ENCODE measurements at places on chromosomes 6 and 20.

- DNase-seq: no peak
These were observed 338.7 kb downstream of the TAF4 start for GRCh38 chr20:61726979-61727378.

DNA sequence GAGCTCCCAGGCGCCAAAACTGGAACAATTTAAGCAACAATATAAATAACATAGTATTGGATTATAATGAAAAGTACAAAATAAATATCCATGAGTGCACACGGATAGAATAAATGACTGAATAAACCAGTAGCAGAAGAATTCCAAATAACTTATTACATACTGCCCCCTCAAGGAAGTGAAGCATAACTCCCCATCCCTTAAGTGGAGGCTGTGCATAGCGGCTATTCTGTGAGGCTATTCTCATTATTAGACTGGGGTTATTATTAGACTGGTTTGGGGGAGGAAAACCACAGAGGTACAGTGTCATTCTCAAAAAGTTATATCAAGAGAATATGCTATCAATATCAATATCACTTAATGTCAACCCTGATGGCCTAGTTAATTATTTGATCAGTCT, 94.4 kb upstream of the SIRPA start:
- DNase-seq: no peak

DNA sequence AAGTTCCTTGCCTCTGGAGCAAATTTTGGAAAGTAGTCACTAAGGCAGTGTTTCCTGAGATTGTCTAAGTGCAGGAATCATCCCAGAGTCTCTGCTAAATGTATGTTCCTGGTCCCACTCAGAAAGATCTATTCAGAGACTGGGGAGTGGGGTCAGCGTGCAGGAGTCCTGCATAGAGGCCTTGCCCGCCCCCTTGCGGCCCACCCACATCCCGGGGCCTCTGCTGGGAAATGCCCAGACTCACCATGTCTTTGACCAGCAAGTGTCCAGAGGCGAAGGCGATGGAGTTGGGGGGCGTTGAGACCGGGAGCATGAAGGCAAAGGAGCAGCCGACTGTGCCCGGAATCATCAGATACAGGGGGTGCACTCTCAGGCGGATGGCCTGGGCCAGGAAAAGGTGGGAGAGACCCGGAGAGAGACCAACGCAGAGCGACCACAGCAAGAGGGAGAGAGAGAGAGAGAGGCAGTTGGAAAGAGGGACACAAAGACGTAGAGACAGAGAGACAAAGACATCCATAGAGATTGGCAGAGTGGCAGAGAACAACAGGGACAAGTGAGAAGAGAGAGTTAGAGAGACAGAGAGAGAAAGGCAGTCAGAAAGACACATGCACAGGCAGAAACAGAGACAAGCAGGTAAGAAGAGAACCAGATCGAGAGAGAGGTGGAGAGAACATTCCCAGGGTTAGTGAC, 12.9 kb upstream of the OCSTAMP start:
- DNase-seq: no peak

- DNase-seq: no peak
These were observed 2.9 kb downstream of the CHRNA4 start for GRCh38 chr20:63357921-63358905.

DNA sequence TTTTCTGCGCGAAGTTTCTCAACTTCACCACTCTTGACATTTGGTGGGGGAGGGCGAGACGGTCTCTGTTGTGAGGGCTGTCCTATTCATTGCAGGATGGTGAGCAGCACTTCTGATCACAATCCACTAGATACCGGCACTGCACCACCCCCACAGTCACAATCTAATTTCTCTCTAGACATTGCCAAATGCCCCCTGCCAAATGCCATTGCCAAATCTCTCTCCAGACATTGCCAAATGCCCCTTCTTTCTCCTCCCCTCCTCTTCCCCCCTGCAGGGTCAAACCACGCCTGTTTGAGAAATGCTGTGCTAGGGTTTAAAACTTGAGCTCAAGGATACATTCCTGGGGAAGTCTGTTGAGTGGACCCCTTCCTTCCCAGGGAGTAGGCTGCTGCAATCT, 603.5 kb upstream of the CDH4 start:
- no peak for DNase-seq

DNA sequence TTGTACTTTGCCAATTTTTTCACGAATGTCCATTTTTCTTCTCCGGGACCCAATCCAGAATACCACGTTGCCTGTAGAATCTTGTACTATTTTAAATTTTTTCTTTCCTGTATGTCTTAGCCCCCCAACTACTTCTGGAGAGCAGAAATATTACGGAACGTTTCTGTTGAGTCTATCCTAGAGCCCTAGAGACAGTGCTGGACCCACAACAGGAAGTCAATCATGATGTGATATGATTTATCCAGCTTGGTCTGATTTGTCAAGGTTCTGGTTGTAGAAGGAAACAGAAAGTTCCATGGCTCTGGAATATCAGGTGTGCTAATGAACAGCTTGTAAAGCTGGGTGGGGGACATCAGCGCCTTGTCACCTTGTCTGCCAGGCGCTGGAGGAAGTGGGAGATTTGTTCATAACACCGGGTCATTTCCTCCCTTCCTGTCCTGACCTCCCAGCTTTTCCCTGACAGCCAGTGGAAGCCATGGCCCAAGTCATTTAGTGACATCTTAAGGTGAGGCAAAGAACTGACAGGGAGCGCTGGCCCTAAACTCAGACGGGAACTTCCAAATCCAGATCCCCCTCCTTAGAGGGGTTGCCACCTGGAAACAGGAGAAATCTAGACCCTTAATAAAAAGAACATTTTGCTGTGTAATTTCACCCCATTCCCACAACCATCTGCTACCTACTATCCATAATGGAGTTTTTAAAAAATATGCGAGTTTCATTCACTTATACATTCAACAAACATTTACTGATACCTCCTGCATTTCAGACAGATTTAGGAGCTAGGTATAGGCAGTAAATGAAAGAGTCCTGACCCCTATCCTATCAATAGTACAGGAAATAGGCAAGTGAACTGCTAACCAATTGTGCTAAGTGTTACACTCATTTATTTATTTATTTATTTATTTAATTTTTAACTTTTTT, 130.5 kb downstream of the ZFP64 start:
- no peak for DNase-seq

DNA sequence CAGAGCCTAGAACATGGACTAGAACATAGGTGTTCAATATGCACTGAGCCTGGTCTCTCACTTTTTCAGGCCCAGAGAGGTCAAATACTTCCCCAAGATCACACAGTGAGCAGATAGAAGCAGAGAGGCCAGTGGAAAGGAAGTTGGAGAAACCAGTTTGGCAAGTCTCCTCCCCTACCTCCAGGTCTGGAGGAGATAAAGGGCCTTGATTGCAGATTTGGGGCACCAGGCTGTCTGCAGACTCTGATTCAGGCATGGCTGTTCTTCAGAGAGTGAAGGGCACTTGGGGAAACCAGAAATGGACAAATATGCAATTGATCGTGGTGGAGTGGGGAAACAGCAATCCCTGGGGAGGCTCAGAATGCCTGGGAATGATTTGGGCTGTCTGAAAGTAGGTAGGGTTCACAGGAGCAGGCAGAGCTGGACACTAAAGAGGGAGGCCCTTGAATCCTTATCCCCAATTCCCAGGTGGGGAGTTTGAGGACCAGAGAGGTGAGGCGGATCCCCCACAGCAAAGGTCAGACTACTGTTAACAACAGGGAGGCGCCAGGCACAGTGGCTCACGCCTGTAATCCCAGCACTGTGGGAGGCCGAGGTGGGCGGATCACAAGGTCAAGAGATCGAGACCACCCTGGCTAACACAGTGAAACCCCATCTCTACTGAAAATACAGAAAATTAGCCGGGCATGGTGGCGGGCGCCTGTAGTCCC, 2.3 kb downstream of the PEDS1 start:
- no peak for DNase-seq

DNA sequence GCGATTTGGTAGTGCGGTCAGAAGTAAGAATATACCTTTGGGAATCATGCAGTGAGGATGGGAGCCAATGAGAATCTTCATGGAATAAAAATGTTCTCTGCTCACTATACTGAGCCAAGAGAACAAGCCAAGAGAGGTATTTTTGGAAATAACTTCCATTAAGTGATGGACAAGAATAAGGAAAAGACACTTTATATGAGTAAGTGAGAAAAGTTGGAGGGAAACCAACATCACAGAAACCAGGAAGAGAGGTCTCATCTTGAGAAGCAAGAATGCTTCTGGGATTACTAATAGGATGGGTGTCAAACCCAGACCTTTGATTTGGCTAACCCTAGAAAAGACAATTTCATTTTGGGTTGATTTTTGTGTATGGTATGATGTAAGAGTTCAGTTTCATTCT, 181.2 kb upstream of the JAG1 start:
- no peak for DNase-seq

DNA sequence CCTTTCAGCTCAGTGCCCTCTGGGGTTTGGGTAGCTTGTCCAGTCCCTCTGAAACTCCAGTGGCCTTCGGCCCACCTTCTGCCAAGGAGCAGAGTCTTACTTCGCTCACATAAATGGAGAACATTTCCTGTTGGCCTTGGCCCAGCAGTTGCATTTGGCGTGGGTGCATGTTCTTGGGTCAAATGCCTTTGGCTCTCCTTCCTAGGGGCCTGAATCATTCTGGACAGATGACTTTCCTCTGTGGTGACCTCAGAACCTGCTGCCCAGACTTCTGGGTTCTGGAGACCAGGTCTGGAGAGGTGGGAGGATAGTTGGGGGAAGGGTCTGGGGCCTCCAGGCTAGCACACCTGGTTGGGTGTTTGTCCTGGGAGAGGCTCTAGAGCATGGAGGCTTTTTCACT, 29.3 kb downstream of the BCAS4 start:
- no peak for DNase-seq

GRCh38 chr6:33344701-33345697, 27.5 kb upstream of the ZBTB22 start:
- peak; percentile 29 for DNase-seq

- DNase-seq: no peak
These were observed 6.5 kb downstream of the TGM6 start for GRCh38 chr20:2387180-2387577.

Data from esophagus squamous epithelium (tissue), 5 donors.